ENCODE measurements at places on chromosomes 1 and 21. TPM values are rescaled to one million over a fixed set of nuclear protein-coding genes. Genes with fewer than 3 reads are reported as not detected.

The RGS1 gene
- total RNA-seq: 27.1 TPM

The TMEM51 gene
- not detected for total RNA-seq

The TESK2 gene
- total RNA-seq: 4.4 TPM

The GIPC2 gene
- total RNA-seq: 0.23 TPM

The IPO9 gene
- total RNA-seq: 64.7 TPM

The AXDND1 gene
- not detected for total RNA-seq

The PTPN22 gene
- total RNA-seq: 133 TPM

The LCE3D gene
- not detected for total RNA-seq

GRCh38 chr1:224196813-224197600 is 14.0 kb downstream of the DEGS1 start:
- no peak for DNase-seq
- peaks cover 22% of the 10 kb centered on the region for H3K36me3 ChIP-seq
- H3K27ac ChIP-seq: no peak overlapping the region
- H3K27me3 ChIP-seq: no peaks in the 10 kb centered on the region

GRCh38 chr1:151370211-151370911 is 2.1 kb downstream of the SELENBP1 start:
- H3K27me3 ChIP-seq: peaks cover 5% of the 10 kb centered on the region
- no peaks in the 10 kb centered on the region for H3K4me1 ChIP-seq

- H3K27ac ChIP-seq: peak overlapping the region; percentile 14
- DNase-seq: no peak
- no peaks in the 10 kb centered on the region for H3K36me3 ChIP-seq
Measured at GRCh38 chr1:178899402-178899801, 28.5 kb upstream of the ANGPTL1 start.

DNA sequence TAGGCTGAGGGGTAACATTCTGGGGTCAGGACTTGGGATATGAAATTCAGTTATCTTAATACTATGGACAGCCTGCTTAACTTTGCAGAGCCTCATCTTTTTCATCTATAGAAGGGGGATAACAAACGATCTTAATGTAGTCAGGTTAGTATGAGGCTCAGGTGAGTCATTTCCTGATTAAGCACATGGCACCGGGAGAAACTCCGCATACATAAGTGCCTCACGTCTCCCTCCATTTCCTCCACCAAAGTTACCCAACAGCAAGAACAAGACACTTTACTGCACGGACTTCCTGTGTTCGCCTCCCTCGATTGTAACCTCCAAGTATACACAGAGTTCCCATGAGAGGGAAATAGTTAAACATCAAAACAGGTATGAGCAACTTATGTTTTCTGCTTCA is 112.7 kb upstream of the COA6 start:
- H3K4me3 ChIP-seq: no peak overlapping the region
- peaks cover 32% of the 10 kb centered on the region for H3K36me3 ChIP-seq
- peaks cover 21% of the 10 kb centered on the region for H3K4me1 ChIP-seq
- no peak overlapping the region for H3K27ac ChIP-seq

- H3K27me3 ChIP-seq: no peaks in the 10 kb centered on the region
- peaks cover 24% of the 10 kb centered on the region for H3K36me3 ChIP-seq
- H3K4me1 ChIP-seq: peaks cover 38% of the 10 kb centered on the region
- no peak overlapping the region for H3K27ac ChIP-seq
Measured at GRCh38 chr21:33327792-33328433, 3.1 kb downstream of the IFNAR1 start.

GRCh38 chr1:187070076-187070475 is 241.3 kb downstream of the PLA2G4A start:
- no peaks in the 10 kb centered on the region for H3K27me3 ChIP-seq
- no peaks in the 10 kb centered on the region for H3K4me1 ChIP-seq
- H3K36me3 ChIP-seq: peaks cover 5% of the 10 kb centered on the region
- no peak overlapping the region for H3K4me3 ChIP-seq
- no peak for DNase-seq
- H3K27ac ChIP-seq: no peak overlapping the region

GRCh38 chr1:19202396-19202795 is 7.7 kb downstream of the UBR4 start:
- peaks cover 44% of the 10 kb centered on the region for H3K4me1 ChIP-seq
- peaks cover 26% of the 10 kb centered on the region for H3K36me3 ChIP-seq
- no peaks in the 10 kb centered on the region for H3K27me3 ChIP-seq

DNA sequence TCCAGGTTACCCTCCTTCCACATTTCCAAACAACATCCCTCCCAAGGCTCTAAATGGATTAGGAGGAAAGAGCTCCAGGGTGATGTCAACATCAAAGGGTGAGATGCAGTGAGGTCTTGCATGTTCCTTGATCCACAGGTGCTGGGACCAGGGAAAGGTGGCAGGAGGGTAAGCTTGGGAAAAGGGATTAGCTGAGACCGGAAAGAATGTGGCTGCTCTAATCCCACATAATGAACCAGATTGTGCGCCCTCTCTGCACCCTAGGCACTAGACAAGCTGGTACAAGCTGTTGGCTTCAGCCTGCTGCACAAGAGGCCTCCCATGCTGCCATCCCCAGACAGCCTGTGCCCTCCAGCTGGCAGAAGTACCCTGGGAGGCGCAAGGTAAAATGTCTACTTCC is 34.9 kb downstream of the PLXNA2 start:
- no peak overlapping the region for H3K27ac ChIP-seq
- H3K27me3 ChIP-seq: peaks cover 6% of the 10 kb centered on the region
- H3K4me3 ChIP-seq: no peak overlapping the region
- no peaks in the 10 kb centered on the region for H3K4me1 ChIP-seq

- no peaks in the 10 kb centered on the region for H3K36me3 ChIP-seq
- no peak overlapping the region for H3K27ac ChIP-seq
- DNase-seq: no peak
- H3K4me1 ChIP-seq: peaks cover 6% of the 10 kb centered on the region
Measured at GRCh38 chr1:246782120-246782900, 58.1 kb downstream of the SCCPDH start.

DNA sequence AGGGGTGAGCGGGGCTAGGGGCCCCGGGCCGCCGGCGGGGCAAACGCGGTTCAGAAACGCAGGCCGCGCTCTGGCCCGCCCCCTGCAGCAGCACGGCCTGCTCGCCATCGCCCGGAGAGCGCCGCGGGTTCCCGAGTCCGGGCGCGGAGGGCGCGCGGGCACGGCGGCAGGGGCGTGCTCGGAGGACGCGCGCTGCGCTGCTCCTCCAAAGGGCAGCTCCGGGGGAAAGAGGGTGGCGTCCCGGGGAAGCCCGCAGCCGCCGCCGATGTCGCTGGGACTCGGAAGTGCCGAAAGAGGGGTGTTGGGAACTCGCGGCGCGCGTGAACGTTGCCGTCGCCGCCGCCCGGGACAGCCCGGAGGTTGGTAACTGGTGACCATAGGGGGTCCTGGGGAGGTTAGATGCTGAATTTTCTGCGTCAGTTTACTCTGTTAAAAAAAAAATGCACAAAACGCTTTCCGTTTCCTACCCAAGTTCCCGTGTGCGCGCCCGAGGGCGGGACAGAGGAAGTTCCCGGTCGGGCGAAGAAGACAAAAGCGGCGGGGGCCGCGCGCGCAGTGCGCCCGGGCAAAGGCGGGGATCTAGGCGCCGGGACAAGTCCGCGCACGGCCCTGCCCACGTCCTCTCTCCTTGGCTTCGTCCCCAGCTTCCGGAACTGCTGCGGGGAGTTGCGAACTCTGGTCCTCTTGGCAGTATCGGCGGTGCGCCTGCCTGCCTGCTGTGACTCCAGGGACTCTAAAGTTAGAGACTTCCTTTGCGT is at the start of gene HHAT:
Gene HHAT (plus strand): TSS at position 157 of the 758 bp plus-strand sequence. CDS start 20,074 bp downstream, outside the sequence.
- DNase-seq: peak; percentile 58
- H3K4me3 ChIP-seq: peak within 1 kb of the TSS; percentile 88
- H3K27me3 ChIP-seq: peaks cover 39% of the 10 kb centered on the region
- peak within 1 kb of the TSS; percentile 82 for H3K27ac ChIP-seq

GRCh38 chr1:6864166-6864565 is 78.9 kb downstream of the CAMTA1 start:
- no peak overlapping the region for H3K4me3 ChIP-seq
- no peaks in the 10 kb centered on the region for H3K27me3 ChIP-seq
- H3K27ac ChIP-seq: no peak overlapping the region
- H3K4me1 ChIP-seq: peaks cover 8% of the 10 kb centered on the region

- H3K4me1 ChIP-seq: peaks cover 21% of the 10 kb centered on the region
- H3K27me3 ChIP-seq: peaks cover 24% of the 10 kb centered on the region
- H3K4me3 ChIP-seq: no peak overlapping the region
- no peak overlapping the region for H3K27ac ChIP-seq
Measured at GRCh38 chr1:41347276-41347675, 14.0 kb upstream of the FOXO6 start.

DNA sequence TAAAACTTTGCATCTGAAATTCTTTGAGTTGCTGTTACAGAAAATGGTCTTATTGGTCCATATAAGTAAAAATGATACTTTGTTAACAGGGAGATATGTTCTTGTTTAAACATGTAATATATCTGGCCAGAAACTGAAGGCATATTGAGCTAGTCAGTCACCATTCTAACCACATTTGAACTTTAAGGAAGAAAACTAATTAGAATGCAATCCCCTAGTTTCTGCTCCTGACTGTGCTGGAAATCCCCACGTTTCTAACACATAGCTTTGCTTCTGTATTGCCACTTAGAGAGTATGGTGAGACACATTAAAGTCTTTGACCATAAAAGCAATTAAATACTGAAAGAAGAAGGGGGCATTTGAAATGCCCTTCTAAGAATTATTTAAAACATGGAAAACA is 32.1 kb upstream of the HIVEP3 start:
- H3K4me3 ChIP-seq: no peak overlapping the region
- DNase-seq: no peak
- peaks cover 18% of the 10 kb centered on the region for H3K4me1 ChIP-seq
- H3K27ac ChIP-seq: no peak overlapping the region
- H3K27me3 ChIP-seq: no peaks in the 10 kb centered on the region

GRCh38 chr1:240464099-240464498 is 147.9 kb downstream of the GREM2 start:
- H3K4me3 ChIP-seq: no peak overlapping the region
- no peaks in the 10 kb centered on the region for H3K27me3 ChIP-seq
- H3K4me1 ChIP-seq: no peaks in the 10 kb centered on the region
- no peaks in the 10 kb centered on the region for H3K36me3 ChIP-seq
- no peak for DNase-seq

- peak; percentile 27 for DNase-seq
- no peak overlapping the region for H3K4me3 ChIP-seq
- H3K36me3 ChIP-seq: no peaks in the 10 kb centered on the region
Measured at GRCh38 chr1:223225481-223225880, 82.4 kb upstream of the TLR5 start.

DNA sequence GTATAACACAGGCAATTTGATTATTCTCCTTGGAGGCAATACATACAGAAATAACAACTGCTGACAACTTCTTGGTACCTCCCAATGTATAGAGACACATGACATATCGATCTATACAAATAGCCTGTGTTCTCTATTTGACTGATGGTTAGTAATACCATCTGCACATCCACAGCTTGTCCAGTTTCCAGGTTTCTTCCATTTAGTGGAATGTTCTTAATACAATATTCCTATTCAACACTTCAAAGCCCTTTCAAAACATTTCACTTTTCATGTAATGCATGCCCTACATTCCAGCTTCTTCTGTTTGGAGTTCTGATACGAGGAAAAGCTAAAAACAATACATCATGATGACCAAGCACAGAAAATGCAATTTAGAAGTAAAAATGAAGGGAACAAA is 37.0 kb upstream of the GORAB start:
- DNase-seq: no peak
- no peak overlapping the region for H3K27ac ChIP-seq
- H3K36me3 ChIP-seq: no peaks in the 10 kb centered on the region

GRCh38 chr1:212953321-212953720 is 3.0 kb downstream of the VASH2 start:
- H3K27me3 ChIP-seq: peaks cover 76% of the 10 kb centered on the region
- no peaks in the 10 kb centered on the region for H3K36me3 ChIP-seq
- peaks cover 8% of the 10 kb centered on the region for H3K4me1 ChIP-seq
- H3K27ac ChIP-seq: no peak overlapping the region

DNA sequence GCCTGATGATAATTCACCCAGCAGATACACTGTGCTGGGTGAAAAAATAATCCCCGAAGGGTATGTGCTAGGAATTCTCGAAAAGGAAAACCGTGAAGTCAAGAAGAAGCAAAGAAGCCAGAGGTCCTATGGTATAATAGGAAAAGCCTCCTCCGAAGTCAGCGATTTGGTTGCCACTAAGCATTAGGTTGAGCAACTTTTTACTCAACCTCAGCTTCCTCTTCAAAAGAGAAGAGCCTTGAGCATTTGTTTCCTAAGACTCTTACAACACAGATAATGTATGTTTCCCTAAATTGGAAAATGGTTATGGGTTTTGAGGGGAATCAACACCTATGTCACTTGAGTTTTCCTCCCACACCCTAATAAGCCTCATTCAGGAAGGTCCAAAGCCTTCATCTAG is 21.3 kb upstream of the MNDA start:
- H3K27me3 ChIP-seq: peaks cover 9% of the 10 kb centered on the region
- H3K27ac ChIP-seq: no peak overlapping the region
- DNase-seq: no peak
- H3K36me3 ChIP-seq: no peaks in the 10 kb centered on the region
- no peak overlapping the region for H3K4me3 ChIP-seq

DNA sequence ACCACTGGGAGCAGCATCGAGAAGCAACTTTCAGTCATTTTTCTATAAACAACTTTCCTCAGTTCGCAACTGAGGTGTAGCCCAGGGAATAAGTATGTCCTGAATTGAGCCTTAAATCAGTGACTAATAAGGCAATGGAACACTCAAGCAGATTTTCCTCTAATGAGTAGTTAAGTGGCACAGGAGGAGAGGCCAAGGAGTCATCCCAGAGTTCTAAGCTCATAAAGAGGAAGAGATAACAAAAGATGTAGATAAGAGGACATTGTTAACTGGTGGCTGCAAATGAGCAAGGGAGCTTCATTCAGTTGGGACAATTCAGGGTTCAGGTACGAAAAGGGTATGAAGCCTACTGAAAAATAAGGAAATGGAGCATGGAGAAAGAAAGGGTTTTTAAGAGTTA is 64.5 kb downstream of the LRRC40 start:
- no peak overlapping the region for H3K27ac ChIP-seq
- H3K4me1 ChIP-seq: no peaks in the 10 kb centered on the region
- no peak overlapping the region for H3K4me3 ChIP-seq
- peaks cover 3% of the 10 kb centered on the region for H3K27me3 ChIP-seq
- DNase-seq: no peak
- no peaks in the 10 kb centered on the region for H3K36me3 ChIP-seq

DNA sequence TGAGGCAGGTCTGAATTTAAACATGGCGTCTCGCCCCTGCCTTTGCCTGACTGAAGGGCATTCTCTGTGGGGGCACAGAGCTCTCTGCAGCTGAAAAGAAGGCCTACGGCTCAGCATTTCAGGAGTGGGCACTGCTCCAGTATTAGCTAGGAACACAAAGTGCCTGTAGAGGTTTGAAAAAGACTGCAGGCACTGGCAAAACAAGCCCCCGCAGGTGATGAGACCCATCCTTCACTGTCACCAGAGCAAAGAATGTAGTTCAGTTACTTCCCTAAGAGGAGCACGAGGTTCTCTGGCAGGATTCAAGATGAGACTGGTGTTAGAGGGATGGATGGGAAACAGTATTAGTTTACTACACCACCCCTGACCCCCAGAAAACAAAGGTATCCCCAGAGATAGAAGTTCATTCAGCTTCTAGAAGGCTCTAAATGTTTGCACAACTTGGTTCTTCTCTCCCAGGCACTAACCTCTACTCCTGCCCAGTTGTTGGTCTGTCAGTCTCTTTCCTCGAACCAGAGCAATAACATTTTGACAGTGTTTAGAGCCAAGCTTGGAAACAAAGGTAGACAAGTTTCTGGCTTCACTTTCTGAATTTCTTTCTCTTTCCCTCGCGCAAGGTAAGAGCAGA is 101.9 kb upstream of the KCNE2 start:
- no peaks in the 10 kb centered on the region for H3K4me1 ChIP-seq
- no peak overlapping the region for H3K27ac ChIP-seq
- no peak overlapping the region for H3K4me3 ChIP-seq

All from activated CD8-positive, alpha-beta memory T cell treated with anti-CD3 and anti-CD28 coated beads, Interleukin-2, amount 10 ng/mL, durations not matched to agents 7 days and 5 days (primary cell).